ENCODE measurements at places on chromosomes 3 and 15.
A peak's percentile ranks its signal among the peaks of the same experiment; 100 is the strongest.

DNA sequence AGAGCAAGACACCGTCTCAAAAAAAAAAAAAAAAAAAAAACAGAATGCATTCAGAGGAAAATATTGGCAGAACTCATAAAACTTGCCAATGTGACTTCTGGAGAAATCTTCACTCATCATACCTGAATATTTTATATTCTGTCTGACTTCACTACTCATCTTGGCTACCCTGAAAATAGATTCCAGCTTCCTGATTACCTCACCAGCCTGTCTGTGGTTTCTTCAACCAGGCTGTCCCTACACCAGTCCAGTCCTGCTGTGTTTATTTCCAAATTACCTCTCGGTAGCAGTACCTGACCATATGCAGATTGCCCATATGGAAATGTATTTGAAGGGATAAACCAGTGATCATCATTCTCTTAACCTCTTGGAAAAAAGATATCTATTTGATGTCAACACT lies 9.3 kb upstream of the P3H2 start:
- DNase-seq = no peak

- no peak for DNase-seq
Observed at GRCh38 chr3:147589016-147589415, 179.9 kb downstream of the ZIC1 start.

- no peak for DNase-seq
Observed at GRCh38 chr3:134370611-134371531, 3.4 kb downstream of the AMOTL2 start.

DNA sequence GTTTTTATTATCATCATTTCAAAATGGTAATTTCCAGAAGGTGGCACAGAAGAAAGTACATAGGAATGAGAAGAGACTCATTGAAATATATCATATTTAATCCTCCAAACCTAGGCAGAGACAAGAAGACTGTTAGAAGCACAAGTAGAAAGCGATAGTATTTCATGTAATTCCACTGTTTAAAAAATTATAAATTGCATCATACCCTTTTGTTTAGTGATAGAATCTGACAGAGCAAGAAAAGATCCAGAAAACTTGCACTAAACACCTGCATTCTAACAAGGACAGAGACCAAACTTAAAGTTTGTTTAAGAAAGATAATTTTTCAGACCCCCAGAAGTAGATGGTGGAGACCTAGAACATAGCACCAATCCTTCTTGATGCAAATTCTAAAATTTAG lies 56.9 kb upstream of the CD96 start:
- no peak for DNase-seq

DNA sequence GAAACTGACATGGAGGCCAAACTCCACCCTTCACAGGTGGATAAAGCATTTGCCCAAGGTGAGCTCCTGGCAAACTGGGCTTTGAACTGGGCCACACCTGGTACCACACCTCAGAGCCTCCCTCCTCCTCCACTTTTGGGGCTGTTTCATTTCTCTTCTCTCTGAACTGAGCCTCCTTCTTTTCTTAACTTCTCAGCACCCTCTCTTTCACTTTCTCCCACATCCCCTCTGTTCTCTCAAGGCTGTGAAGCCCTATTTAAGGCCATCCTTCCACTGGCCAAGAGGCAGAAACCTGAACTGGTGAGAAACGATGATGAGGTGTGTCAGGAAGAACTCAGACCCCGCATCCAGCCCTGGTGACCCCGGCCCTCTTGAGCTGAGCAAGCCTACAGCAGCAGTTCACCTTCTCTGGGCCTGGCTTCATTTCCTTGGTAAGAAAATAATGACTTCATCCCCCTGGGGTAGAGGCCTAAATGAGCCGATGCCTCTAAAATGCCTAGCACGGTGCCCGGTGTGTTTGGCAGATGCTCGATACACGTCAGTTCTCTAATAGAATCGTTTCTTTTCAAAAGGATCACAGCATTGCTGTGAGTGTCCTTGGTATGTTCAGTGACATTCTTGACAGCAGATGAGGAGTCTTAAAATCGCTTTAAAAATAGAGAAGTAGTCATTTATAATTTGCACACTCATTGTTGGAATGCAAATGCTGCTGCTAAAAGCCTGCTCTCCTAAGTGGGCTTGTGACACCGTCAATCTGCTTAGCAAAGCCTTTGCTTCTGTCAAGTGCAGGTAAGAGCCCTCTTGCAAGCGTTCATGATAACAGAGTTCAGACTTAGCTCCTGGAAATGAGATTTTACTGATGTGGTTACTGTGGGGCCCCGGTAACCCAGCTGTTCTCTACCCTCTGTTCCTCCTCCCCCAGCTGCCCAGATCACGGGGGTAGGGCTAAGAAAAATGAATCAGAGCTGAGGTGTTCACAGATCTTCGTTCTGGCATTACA lies 97.7 kb upstream of the ATP2B2 start:
- DNase-seq = no peak

GRCh38 chr15:79218588-79219200 lies 63.8 kb upstream of the ANKRD34C start:
- no peak for DNase-seq

GRCh38 chr3:31491660-31492059 lies 41.1 kb upstream of the STT3B start:
- DNase-seq = no peak

DNA sequence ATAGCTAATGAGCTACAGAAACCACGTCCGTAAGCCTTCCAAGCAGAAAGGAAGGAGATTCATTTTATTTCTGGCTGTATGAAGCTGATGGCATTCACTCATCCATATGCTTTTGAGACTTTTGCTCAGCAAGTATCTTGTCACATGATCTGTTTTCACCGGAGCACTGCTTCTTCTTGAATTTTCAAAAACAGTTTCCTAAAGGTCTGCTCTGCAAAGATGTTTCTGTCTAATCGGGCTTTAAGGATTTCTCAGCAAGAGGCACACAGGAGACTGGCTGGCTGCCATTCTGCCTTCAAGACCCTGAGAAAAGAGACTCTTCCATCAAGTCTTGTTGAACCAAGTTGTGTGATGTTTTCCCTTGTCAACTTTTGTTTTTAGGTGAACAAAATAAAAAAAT lies 289.6 kb upstream of the LYSMD4 start:
- DNase-seq = no peak

DNA sequence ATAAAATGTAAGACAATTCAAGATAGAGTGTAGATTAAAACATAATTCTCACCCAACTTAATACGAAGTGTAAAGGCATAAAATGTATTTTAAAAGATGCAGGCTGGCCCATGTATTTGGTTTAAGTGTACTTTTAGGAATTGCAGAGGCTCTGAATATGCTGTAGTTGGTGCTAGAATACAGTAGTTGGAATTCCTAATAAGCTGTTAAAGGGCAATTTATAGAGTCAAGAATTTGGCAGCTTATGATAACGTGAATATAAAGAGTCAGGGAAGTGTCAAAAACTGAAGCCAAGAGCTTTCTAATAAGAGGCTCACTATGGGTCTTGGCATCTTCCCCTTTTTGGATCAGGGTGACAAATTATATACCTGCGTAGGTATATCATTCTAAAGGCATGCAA lies 36.5 kb downstream of the ADAMTS9 start:
- DNase-seq = no peak

GRCh38 chr3:95815828-95816227 lies 998.6 kb upstream of the EPHA6 start:
- DNase-seq = no peak

DNA sequence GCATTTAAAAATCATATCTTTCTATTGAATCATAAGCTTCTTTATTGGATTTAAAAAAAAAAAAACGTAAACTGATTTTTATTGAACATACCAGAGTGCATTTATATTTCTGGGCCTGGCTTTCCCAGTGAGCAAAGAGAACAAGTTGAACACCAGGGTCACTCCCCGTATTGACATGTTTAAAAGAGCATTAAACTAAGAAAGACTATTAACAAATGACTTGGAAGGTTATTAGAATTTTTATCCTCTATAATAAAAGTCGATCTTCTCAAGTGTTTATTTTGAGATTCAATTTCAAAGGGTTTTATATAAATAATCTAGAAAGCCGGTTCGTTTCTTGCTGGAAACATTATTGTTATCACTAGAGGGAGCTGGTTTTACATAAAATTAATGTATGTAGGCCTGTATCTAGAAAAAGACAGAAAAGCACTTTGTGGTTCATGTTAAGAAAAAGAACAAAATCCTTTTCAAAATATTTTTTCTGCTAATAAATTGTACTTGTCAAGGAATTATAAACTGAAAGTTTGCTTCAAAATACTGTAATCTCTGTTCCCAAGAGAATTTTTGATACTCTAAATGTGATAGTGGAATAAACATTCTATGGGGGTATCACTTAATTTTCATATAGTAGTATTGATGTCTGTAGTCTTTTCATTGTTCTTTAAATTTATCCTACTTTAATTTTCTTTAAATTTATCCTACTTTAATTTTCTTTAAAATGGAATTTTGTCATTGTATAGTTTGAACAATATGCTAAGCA lies 321.8 kb upstream of the MME start:
- DNase-seq = no peak

GRCh38 chr3:61966200-61966599 lies 404.8 kb downstream of the PTPRG start:
- DNase-seq = no peak

DNA sequence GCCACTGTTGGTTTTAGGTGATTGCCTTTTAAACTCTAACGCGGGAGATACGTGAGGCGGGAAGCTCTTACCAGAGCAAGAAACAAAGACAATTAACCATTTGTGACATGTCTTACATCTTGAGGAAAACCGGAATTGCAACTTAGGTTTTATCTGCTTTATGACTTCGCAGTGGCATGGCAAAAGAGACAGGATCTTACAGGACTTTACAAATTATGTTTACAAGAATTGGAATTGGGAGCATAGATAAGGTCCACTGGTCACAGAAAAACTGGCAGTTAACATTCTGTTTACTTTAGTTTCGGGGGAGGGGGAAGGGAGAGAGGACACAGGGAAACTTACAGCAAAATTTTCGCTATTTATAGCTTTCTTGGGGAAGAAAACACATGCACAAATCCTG lies 1119.6 kb downstream of the ZPLD1 start:
- DNase-seq = no peak

GRCh38 chr15:67803299-67803698 lies 22.0 kb upstream of the SKOR1 start:
- DNase-seq = no peak

GRCh38 chr3:12884790-12885582 lies 43.6 kb upstream of the RPL32 start:
- DNase-seq = no peak

DNA sequence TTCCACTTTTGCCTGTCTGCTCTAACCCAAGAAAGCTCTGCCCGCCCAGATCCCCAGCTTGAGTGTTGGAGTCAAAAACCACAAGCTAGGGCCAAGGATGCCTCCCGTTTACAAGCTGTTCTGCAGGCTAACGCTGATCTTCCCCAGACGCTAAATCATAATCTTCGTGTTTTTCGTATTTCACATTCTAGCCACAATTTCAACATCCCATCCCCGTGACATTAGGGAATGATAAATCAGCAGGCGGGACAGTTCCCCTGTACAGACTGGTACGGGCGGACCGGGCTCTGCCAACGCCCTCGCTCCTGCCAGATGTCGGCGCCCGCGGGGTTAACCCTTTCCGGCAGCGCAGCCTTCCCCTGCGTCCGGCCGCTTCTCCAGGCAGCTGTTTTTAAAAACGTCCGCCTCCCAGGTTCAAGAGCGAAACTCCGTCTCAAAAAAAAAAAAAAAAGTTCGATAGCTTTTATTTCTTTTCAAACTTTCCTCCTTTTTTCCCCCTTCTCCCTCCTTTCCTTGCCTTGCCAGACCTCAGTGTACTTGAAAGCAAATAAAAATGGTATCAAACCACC lies 81.0 kb upstream of the BNC1 start:
- peak; percentile 91 for DNase-seq

DNA sequence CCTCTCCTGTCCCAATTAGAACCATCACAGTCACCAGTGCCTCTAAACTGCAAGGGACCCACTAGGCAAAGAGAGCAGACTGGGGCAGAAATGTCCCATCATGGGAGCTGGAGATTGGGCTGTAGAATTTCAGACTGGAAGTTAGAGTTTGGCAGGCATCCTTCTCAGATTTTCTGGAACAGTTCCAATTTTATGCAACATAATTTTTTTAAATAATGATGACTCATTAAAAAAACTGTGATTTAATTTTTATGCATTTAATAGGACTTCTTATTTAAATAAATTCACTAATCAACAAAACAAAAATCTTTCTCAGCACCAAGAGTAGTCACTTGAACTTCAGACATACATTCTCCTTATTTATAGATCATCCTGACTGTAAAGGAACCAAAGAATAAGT lies 84.6 kb upstream of the SLC7A14 start:
- DNase-seq = no peak

GRCh38 chr3:127442506-127442905 lies 148.0 kb downstream of the TPRA1 start:
- DNase-seq = no peak

- peak; percentile 86 for DNase-seq
Observed at GRCh38 chr15:98874773-98875172, 132.8 kb downstream of the PGPEP1L start.

DNA sequence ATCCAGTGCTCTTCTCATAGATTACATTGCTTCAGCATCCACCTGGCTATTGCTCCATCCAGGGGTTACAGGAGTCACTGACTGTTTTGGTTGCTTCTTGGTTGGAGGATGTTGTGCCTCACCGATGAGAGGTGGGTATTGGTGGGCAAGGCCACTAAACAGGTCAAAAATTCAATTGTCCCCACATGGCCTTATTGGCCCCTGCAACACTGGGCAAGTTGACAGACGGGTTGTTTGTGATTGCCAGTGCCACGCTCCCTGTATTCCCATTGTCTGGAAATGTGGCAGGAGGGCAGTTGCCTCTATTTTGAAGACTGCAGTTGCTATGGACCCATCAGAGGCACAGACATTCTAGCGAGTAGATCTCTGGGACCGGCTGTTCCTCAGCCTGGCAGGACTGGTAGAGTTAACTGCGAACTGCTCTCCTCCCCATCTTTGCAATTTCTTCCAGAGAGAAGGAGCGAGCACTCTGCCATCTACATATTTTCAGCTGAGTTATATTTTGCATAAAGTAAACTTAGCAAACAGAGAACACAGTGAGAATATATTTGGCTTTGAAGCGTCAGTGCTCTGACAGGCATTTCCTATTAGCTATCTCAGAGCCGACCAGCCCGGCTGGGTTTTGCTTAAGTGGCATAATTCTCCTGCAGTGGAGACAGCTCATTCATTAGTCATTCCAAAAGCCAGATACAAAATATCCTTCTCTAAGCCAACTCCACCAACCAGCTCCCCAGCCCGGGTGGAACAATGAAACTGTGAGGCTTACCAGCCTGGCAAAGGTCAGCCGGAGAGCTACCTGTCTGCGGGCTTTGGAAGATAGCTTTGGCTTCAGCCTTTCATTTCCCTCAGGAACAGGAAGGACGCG lies 26.0 kb upstream of the MAGEF1 start:
- peak; percentile 23 for DNase-seq

GRCh38 chr3:123067689-123068600 lies 1.1 kb downstream of the PDIA5 start:
- peak; percentile 9 for DNase-seq

- DNase-seq = peak; percentile 45
Observed at GRCh38 chr3:15316998-15317435, 15.4 kb downstream of the SH3BP5 start.

Measured in inflammatory macrophage (primary cell).